ENCODE measurements at places on chromosomes 2 and 18.

GRCh38 chr2:55391615-55392242, 27.9 kb downstream of the CCDC88A start:
- DNase-seq, result no peak

- DNase-seq, result no peak
Measured at GRCh38 chr18:59501920-59502273, 142.8 kb upstream of the LMAN1 start.

- DNase-seq, result no peak
Measured at GRCh38 chr2:189580241-189580651, 340 bp downstream of the SLC40A1 start.

- DNase-seq, result no peak
Measured at GRCh38 chr2:144233317-144233716, 286.6 kb downstream of the ZEB2 start.

DNA sequence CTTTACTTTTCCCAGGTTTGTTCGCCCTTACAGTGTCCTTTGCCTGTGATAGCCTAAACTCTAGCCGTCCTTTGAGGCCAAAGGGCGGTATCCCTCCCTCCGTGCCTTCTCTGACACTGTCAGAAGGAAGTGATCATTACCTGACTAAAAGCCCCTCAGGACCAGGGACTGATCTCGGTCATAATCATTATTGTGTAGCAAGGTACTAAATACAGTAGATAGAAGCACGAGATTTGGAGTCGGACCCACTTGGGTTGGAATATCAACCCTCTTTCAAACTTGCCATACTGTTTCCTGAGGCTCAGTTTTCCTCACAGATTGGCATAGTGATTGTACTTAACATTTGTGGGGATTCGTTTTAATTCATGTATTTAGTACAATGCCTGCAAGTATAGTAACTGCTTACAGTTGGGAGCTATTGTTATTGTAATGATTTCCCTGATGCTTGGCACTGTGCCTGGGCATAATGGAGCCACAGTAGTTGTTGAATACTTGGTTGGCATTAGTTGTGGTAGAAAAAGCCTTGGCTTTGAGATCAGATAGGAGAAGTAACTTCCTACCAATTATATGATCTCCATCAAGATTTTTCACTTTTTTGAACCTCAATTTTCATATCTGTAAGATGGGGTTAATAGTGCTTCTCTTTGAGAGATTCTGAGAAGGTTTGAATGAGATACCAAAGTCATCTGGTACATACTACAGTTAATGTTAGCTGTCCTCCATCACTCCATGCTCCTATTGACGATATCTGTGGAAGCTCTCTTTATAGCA, 836 bp downstream of the STK11IP start:
- no peak for DNase-seq

DNA sequence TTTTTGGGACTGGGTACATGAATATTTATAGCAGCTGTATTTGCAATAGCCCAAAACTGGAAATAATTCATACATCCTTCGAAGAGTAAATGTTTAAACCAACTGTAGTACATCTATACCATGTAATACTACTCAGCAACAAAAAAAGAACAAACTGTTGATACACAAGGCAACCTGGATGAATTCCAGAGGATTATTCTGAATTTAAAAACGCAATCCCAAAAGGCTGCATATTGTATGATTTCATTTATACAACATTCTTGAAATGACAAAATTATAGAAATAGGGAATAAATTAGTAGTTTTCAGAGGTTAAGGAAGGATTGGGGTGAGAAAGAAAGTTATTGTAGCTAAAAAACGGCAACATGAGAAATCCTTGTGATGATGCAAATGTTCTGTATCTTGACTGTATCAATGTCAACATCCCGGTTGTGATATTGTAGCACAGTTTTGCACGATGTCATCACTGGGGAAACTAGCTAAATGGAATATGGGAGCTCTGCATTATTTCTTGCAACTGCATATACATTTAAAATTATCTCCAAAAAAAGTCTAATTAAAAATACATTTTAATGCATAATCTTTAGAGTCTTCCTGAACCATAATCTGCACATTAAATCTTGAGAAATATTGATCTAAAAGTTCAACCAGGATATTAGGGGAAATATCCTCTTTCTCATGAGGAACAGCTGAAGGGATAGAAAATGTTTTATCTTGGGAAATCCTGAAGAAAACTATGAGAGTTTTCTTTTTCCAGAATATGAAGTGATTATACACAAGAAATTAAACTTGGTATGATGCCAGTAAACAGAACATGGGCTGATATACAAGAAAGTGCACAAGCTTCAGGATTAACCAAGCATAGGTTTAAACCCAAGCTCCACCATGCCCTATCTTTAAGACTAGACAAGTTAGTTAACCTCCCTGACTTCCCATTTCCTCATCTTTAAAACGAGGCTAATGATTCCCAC, 21.9 kb downstream of the EVA1A start:
- DNase-seq, result no peak

DNA sequence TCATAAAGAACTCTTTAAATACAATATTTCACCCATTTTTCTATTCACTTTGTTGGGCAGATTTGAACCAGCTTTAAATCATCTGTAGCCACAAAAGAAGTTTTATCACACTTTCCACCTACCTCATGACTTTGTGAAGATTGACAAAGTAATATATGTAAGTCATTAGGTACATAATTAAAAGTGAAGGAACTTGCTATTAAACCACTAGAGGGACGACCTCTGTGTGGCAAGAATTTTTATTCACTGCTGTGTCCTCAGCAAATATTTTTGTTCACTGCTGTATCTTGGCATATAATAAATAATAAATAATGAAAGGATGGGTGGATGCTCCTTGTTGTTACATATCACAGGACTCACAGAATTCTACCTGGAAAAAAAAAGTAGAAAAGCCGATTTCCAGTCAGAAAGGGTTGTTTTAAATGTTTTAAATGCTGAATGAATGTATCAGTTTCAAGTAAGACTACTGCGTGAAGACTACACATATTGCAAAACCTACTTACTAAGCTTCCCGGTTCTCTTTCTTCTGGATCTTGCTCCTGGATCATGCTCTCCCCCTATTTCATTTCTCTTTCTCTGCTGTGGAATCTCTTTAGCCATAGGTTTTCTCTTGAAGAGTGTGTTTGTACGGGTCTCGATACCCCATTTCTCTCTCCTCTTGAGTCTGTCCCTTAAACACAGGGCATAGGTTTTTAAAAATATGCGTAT, 44.8 kb downstream of the KCMF1 start:
- DNase-seq, result no peak

GRCh38 chr18:42824178-42824577, 291.3 kb downstream of the RIT2 start:
- peak; percentile 21 for DNase-seq

DNA sequence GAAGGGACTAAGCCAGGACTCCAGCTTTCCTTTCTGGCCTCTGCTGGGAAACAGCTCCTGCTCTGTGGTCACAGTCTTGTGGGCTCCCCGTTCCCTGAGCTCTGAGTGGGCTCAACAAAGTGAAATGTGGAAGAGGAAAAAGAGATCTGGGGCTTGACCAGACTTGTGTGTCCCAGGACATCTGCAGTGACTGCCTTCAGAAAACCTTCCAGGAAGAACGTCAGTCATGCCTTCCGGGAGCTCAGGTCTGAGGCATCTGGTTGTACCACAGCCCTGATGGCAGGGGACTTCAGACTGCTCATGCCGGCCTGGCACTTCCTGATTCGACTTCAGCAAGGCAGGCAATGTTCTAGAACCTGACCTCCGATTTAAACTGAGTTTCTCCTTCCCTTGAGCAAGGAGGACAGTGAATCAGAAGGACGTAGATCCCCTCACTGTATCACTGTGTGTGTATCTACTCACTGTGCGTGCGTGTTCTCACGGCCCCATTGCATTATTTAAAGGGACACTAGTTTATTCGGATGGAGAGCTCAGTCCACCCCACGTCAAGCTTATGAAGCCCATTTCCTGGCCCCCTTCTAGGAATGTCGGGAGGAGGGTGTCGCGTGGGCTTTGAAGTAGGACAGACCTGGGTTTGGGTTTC, 548 bp upstream of the FBLN7 start:
- DNase-seq, result no peak

- DNase-seq, result no peak
Measured at GRCh38 chr2:118371515-118371914, 283.2 kb downstream of the INSIG2 start.

GRCh38 chr2:151381266-151381665, 23.9 kb downstream of the TNFAIP6 start:
- DNase-seq, result no peak

GRCh38 chr18:8988260-8988871, 114.1 kb upstream of the NDUFV2 start:
- peak; percentile 31 for DNase-seq

GRCh38 chr18:73254564-73254963, 386.8 kb upstream of the NETO1 start:
- DNase-seq, result no peak

DNA sequence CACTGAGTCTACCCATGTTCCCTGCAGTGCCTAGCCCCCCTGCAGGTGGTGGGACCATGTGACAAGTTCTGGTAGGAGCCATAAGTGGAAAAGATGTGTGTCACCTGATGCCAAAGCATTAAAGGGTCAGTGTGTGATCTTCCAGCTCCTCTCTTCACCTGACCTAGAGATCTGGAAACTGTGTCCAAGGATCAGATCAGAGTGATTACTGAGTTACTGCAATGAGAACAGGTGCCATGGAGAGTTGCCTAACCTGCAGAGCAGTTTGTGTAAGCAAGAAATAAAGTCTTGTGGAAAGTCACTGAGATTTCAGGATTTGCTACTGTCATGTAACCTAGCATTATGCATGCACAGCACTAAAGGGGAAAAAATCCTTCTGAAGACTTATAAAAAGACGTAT, 90.6 kb downstream of the ACVR1C start:
- no peak for DNase-seq

DNA sequence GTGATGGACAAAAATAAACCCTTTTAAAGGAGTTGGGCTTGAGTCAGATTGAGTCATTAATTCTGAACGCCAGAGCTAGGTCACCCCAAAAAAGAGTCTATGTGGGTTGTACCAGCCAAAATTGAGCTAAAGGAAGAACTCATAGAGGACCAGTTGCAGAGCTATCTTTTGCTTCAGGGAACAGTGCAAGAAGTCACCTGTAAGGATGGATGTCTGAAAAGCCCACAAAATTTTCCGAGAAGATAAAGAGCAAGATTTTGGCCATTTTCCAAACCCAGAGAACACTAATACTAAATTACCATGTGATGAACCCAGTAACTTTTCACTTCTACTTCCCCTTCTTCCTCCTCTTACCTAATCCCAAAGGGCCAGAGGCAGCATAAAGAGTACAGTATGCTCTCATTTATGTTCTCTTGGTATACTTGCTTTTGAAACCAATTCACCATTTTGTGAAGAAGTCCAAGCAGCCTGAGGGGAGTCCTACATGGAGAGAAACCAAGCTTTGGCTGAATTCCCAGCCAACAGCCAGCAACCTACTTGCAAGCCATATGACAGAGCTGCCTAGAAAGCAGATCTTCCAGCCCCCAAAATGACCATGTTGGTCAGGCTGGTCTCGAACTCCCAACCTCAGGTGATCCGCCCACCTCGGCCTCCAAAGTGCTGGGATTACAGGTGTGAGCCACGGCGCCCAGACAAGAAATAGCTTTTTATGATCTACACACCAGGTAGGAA, 551.7 kb downstream of the SATB2 start:
- no peak for DNase-seq

GRCh38 chr2:216467845-216468244, 30.8 kb upstream of the RPL37A start:
- no peak for DNase-seq

DNA sequence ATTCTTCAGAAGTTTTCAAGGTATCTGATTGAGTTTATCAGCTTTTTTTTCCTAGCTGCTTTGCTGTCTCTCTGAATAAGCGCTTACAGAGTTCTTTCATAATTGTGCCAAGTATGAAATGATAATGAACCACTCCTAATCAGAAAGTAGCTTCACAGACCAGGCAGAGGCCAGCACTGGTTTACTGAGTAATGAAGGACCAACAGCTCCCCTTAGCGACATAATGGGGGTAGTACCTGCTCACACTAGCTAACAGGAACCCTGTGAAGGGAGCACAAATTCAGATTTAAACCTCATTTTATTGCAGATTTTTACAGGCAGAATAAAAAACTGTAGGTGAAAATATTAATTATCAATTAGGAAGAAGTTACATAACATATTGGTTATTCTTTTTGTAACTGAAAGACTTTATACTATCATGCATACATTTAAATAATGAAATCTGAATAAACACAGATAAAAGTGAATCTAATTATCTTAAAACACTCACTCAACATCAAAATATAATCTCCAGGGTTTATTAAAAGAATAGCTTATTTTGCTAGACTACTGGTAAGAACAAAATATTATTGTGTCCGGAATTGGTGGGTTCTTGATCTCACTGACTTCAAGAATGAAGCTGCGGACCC, 53.7 kb upstream of the LRRC30 start:
- DNase-seq, result peak; percentile 74

- DNase-seq, result no peak
Measured at GRCh38 chr2:233356546-233357308, 2.4 kb downstream of the DGKD start.

All from foreskin melanocyte (primary cell).